ENCODE measurements at places on chromosomes 5 and 9. TPM values are rescaled to one million over a fixed set of nuclear protein-coding genes. Genes with fewer than 3 reads are reported as not detected.

- H3K36me3 ChIP-seq, result no peaks in the 10 kb centered on the region
- no peak overlapping the region for H3K4me3 ChIP-seq
- H3K4me1 ChIP-seq, result no peaks in the 10 kb centered on the region
- DNase-seq, result no peak
- H3K27me3 ChIP-seq, result peaks cover 3% of the 10 kb centered on the region
Measured at GRCh38 chr5:58501778-58502417, 10.7 kb downstream of the GAPT start.

DNA sequence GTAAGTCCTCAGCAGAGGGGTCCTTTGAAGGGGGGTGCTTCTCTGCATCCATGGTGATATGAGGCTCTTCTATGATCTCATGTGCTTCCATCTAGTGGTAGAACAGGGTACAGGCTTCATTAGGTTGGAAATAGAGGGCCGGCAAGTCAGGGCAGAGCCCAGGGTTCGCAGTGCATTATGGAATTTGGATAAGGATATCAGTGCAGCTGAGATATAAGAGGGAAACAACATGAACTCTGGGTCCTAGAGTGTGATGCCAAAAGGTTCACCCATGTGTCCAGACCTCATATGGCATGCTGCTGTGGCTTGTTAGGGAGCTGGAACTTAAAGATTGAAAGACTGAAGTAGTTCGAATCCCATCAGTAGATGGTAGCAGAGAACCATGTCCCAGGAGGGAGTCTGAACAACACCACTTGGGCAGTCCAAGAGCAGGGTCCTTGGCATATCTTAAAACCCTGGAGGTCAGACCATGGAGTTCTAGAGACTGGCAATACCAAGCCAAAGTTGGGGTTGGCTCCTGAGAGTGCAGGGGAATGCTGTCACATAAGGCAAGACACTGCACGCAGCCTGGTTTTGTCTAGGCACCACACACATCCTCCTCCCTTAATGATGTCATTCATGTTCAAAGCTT, 2.3 kb downstream of the FAM221B start:
- no peak overlapping the region for H3K27ac ChIP-seq
- H3K27me3 ChIP-seq, result no peaks in the 10 kb centered on the region
- no peak overlapping the region for H3K4me3 ChIP-seq
- no peaks in the 10 kb centered on the region for H3K36me3 ChIP-seq
- DNase-seq, result no peak

ADGRD2 gene
- not detected for total RNA-seq

DNA sequence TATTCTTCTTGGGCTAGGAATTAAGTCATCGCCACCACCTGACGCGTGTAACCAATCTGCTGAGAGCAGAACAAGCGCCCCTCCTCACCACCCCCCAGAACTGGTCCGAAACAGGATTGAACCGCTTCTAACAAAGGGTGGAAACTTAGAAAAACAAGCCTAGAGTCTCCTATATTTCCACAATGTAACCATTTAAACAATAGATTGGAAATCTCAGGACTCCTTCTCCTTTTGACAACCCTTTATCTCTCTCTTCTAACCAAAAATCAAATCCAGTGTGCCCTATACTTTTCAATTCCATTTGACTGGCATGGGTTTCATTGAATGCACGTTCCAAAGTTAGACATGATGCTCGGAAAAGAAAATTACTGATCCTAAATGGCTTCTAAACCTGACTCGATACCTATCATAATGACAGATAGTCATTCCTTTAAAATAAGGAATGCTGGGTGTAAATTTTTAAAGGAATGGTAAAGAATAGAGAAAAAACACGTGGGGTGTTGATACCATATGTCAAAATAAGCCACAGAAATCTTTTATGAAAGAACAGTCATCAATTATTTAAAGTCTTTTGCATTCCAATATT, 1.2 kb downstream of the ARRDC3 start:
- DNase-seq, result peak; percentile 74
- H3K27ac ChIP-seq, result peak overlapping the region; percentile 98
- no peaks in the 10 kb centered on the region for H3K27me3 ChIP-seq
- peak overlapping the region; percentile 96 for H3K4me3 ChIP-seq

DNA sequence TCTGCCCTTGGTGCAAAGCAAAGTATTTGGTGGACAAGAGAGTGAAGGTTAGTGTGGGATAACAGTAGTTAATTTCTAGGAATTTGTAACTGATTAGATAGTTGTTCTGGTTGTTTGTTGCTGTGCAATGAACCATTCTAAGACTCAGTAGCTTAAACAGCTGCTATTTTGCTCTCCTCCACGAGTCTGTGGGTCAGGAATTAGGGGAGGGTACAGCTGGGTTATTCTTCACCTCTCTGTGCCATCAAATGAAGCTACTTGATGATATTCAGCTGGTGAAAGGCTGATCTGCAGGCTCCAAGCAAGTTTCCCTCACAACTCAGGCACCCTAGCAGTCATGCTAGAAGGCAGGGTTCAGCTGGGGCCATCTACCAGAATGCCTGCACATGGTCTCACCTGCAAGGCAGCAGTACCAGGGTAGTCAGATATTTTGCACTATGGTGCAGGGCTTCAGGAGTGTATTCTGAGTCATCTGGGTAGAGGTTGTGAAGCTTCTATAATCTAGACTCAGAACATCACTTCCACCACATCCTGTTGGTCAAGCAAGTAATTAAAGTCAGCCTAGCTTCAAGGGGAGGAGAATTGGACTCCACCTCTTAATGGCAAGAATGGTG, 159.5 kb upstream of the SLC28A3 start:
- no peak overlapping the region for H3K4me3 ChIP-seq
- H3K27ac ChIP-seq, result no peak overlapping the region
- peaks cover 5% of the 10 kb centered on the region for H3K27me3 ChIP-seq
- no peaks in the 10 kb centered on the region for H3K4me1 ChIP-seq
- no peaks in the 10 kb centered on the region for H3K36me3 ChIP-seq

DNA sequence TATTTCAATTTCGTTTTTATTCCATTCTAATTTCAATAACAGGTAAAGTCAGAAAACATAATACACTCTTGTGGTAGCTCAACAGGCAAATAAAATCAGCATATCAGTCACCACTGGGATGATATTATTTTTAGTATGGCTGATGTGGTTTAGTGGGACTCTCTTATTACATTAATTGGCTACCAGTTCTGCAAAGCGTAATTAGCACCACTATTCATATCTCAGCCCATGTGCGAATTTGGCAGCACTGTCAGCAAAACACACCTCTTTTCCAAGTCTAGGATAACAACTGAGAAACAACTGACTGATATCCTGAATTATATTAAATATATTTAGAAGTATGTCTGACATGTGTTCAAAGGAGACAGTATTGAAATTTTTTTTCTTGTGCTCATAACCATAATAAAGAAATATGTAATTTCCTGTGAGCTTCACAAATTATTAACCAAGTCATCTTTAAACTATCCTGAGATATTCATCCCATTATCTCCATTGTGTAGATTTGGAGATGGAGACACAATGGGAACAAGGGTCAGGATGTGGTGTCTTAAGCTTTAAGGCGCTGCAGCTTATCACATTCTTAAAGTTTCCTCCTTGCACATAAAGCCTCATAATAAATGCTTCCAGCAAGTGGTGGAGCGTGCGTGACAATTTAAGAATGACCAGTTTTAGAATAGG, 212.4 kb downstream of the TLE1 start:
- no peaks in the 10 kb centered on the region for H3K36me3 ChIP-seq
- no peak overlapping the region for H3K27ac ChIP-seq
- DNase-seq, result no peak
- no peaks in the 10 kb centered on the region for H3K4me1 ChIP-seq

NXNL2 gene
- total RNA-seq, result not detected

DNA sequence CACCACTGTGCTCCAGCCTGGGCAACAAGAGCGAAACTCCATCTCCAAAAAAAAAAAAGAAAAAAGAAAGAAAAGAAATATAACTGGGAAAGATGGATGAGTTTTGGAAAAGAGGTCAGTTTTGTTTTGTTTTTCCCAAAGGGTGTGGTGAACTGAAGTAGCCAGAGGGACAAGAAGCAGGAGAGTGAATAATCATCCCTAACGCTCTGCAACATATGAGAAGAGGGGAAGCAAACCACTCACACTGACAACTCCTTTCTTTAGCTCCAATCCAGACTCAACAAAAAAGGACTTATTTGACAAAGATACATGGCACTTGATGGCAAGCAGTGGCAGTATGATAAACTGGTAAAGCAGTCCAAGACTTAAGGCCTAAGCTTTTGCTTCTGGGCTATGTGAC, 176.1 kb upstream of the HMHB1 start:
- no peaks in the 10 kb centered on the region for H3K36me3 ChIP-seq
- no peak overlapping the region for H3K4me3 ChIP-seq
- H3K27ac ChIP-seq, result no peak overlapping the region
- no peak for DNase-seq
- no peaks in the 10 kb centered on the region for H3K27me3 ChIP-seq
- no peaks in the 10 kb centered on the region for H3K4me1 ChIP-seq

GRCh38 chr5:58938563-58939424, 355.9 kb downstream of the RAB3C start:
- H3K27ac ChIP-seq, result no peak overlapping the region
- H3K4me3 ChIP-seq, result no peak overlapping the region
- DNase-seq, result no peak
- H3K27me3 ChIP-seq, result peaks cover 4% of the 10 kb centered on the region

- DNase-seq, result no peak
- no peaks in the 10 kb centered on the region for H3K36me3 ChIP-seq
- H3K4me3 ChIP-seq, result no peak overlapping the region
- no peak overlapping the region for H3K27ac ChIP-seq
Measured at GRCh38 chr9:110278080-110278707, 21.9 kb upstream of the TXN start.

CARTPT gene
- not detected for total RNA-seq

GRCh38 chr9:129714511-129715061, 38.3 kb downstream of the PTGES start:
- H3K36me3 ChIP-seq, result no peaks in the 10 kb centered on the region
- H3K27me3 ChIP-seq, result peaks cover 16% of the 10 kb centered on the region
- H3K27ac ChIP-seq, result no peak overlapping the region
- DNase-seq, result no peak

- no peaks in the 10 kb centered on the region for H3K4me1 ChIP-seq
- DNase-seq, result no peak
- no peak overlapping the region for H3K27ac ChIP-seq
Measured at GRCh38 chr5:51988634-51989033, 605.4 kb downstream of the ISL1 start.

- no peak overlapping the region for H3K4me3 ChIP-seq
- no peak overlapping the region for H3K27ac ChIP-seq
- no peak for DNase-seq
- H3K36me3 ChIP-seq, result no peaks in the 10 kb centered on the region
- H3K4me1 ChIP-seq, result no peaks in the 10 kb centered on the region
- H3K27me3 ChIP-seq, result peaks cover 19% of the 10 kb centered on the region
Measured at GRCh38 chr5:135566422-135567400, 12.1 kb downstream of the CXCL14 start.

EGFLAM gene
- total RNA-seq, result not detected

DNA sequence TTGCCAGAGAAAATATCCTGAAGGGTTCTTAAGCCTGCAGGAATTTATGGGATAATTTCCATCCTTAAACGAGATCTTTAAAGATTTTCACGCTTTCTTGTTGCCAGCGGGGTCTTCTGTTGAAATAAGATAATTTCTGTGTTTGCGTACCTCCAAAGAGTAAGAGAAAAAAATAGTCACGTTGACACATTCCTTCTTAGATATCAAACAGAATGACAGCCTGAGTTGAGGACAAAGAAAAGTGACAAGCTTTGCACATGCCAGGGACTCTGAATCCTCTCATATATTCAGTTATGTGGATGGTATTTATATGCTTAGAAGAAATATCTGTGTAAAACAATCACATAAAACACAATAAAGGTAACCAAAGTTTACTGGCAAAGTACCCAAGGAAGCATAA, 21.6 kb upstream of the PAM start:
- H3K4me1 ChIP-seq, result no peaks in the 10 kb centered on the region
- no peaks in the 10 kb centered on the region for H3K36me3 ChIP-seq
- H3K27ac ChIP-seq, result no peak overlapping the region
- DNase-seq, result no peak
- H3K4me3 ChIP-seq, result no peak overlapping the region

STARD4 gene
- 71.6 TPM for total RNA-seq

GRCh38 chr9:1454616-1455347, 404.6 kb downstream of the DMRT2 start:
- no peak overlapping the region for H3K27ac ChIP-seq
- H3K36me3 ChIP-seq, result no peaks in the 10 kb centered on the region
- no peaks in the 10 kb centered on the region for H3K27me3 ChIP-seq

DNA sequence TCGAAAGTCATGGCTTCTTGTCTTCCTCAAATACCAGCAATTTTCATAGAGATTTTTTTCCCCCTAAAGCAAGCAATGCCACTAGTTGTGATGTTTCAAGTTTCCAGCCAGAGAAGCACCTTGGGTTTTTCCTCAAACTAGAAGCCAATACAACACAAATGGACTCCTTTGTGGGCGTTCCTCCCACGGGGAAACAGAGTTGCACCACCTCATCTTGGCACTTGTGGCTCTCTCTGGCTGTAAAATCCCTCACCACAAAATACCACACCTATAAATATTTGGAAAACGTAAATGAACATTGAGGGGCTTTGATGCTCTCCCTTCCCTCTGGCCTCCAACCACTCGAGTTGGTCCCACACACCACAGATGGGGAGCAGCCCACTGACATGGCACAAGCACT, 67.2 kb upstream of the PCA3 start:
- no peak overlapping the region for H3K4me3 ChIP-seq
- DNase-seq, result no peak
- H3K36me3 ChIP-seq, result no peaks in the 10 kb centered on the region
- no peak overlapping the region for H3K27ac ChIP-seq

GRCh38 chr5:172854451-172854871, 20.4 kb downstream of the ERGIC1 start:
- H3K27me3 ChIP-seq, result no peaks in the 10 kb centered on the region
- H3K4me1 ChIP-seq, result peaks cover 52% of the 10 kb centered on the region
- DNase-seq, result peak; percentile 17
- H3K36me3 ChIP-seq, result peaks cover 7% of the 10 kb centered on the region

DNLZ gene
- 26.2 TPM for total RNA-seq

PCDH12 gene
- 1.3 TPM for total RNA-seq

KCNMB1 gene
- not detected for total RNA-seq

PCDHB9 gene
- total RNA-seq, result not detected

- DNase-seq, result no peak
- peaks cover 28% of the 10 kb centered on the region for H3K4me1 ChIP-seq
- H3K27me3 ChIP-seq, result no peaks in the 10 kb centered on the region
- no peak overlapping the region for H3K27ac ChIP-seq
- H3K4me3 ChIP-seq, result no peak overlapping the region
Measured at GRCh38 chr5:170341545-170341944, 44.0 kb upstream of the LCP2 start.

PSD2 gene
- total RNA-seq, result not detected

DNA sequence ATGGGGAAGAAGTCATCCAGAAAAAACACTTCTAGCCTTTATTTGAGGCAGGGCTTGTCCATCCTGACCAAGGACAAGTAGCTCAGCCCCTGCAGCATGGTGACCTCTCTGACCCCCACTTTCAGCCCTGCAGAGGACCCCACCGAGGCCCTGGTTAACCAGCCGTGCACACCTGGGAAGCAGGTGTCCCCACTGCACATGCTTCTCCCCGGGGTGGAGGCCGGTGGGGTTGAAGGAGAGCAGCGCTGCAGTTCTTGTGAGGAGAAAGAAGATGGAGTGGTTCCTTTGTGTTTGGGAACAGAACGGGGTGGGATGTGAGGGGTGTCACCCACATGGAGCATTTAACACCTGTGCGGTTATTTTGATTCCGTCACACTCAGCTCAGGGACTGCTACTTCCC, 21.1 kb upstream of the ZBTB34 start:
- peak overlapping the region; percentile 64 for H3K27ac ChIP-seq
- H3K4me1 ChIP-seq, result peaks cover 26% of the 10 kb centered on the region
- H3K27me3 ChIP-seq, result no peaks in the 10 kb centered on the region
- no peak for DNase-seq
- H3K4me3 ChIP-seq, result no peak overlapping the region

Measured in activated naive CD8-positive, alpha-beta T cell treated with anti-CD3 and anti-CD28 coated beads for 36 hours (primary cell).